ENCODE measurements at places on chromosomes 5 and 9.

- no peak for DNase-seq
These were observed 199.4 kb downstream of the GAPVD1 start for GRCh38 chr9:125460883-125461635.

- no peak for DNase-seq
These were observed 206.2 kb upstream of the CDH10 start for GRCh38 chr5:24850926-24851486.

DNA sequence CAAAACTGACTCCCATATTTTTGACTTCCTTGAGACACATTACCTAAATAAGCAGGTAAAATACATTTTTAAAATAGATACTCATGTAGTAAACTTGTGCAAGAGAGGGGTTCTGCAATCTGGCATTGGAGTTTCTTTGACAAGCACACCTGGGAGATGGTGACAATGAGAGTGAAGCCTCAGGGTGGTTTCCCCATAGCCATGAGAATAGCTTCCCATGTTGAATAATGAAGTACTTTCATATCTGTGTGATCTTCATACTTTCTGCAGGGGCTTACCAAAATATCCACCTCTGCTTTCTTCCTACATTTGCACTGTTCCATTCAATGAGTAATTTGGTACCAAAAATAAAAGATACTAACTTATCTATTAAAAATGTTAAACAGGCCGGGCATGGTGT is 44.7 kb upstream of the VCAN start:
- DNase-seq, result no peak

DNA sequence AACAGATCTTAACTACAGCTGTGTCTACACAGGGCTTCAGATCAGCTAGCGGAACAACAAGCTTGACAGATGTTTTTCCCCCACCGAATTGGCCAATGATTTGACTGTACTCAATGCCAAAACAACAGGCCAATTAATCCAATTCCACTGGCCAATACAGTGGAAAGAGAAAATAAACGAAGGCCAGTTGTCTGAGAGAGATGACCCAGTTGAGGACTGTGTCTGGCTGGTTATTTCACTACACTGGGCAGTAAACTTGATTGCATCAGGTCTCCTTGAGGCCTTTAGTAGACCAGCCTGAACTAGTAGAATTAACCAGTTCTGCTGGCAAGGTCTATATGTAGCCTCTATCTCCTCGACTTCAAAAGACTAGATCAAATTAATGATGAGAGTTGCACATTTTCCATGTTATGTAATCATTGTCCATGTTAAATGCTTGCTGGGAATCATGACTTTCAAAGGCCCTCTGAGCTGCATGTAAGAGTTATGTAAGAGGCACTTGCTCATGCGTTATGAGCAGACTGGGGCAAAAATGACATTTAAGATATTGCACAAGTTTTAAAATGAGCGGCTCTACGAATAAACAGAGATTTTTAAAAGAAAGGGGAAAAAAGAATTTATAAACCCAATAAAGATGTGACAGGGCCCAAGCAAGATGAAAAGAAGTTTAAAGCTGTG is 28.3 kb downstream of the SMIM23 start:
- DNase-seq, result no peak

- DNase-seq, result no peak
These were observed 8.3 kb upstream of the CXXC5 start for GRCh38 chr5:139639619-139640380.

- DNase-seq, result no peak
These were observed 608.1 kb downstream of the PDE4D start for GRCh38 chr5:59285300-59286016.

DNA sequence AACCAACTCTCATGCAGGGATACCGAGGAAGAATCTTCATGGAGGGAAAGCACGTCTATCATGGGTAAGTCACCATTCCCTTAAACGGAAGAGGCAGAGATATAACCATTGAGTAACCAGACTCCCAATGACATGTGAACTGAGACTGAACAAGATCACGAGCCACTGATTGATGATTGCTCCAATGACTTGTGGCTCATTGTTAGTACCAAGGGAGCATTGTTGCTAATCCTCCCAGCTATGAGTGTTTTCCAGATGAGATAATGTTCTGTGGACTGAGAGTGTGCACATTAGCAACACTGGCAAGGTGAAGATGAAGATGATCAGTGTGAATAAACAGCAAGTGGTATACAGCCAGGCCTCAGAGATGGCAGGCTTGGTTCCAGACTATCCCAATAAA is 219.2 kb upstream of the MAP3K1 start:
- DNase-seq, result no peak

- no peak for DNase-seq
These were observed 125.4 kb downstream of the MED27 start for GRCh38 chr9:131954299-131954698.

DNA sequence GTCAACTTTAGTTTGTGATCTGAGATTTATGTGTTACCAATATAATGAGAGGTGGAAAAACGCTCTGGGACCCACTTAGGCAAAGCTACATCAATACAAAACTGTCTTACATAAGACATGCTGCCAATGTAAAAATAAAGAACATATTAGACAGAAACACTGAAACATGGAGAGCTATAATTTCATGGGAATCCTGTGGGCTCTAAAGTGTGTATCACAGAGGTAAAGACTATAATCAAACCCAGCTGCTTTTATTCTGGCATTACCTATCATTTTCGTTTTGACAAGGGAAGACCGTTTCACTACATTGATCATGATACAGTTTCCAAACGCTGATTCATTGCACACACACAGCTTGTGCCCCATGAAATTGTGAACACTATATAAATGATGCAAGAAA is 400.5 kb upstream of the TUSC1 start:
- DNase-seq, result no peak

- no peak for DNase-seq
These were observed 354.1 kb upstream of the RFX3 start for GRCh38 chr9:3879726-3880505.

DNA sequence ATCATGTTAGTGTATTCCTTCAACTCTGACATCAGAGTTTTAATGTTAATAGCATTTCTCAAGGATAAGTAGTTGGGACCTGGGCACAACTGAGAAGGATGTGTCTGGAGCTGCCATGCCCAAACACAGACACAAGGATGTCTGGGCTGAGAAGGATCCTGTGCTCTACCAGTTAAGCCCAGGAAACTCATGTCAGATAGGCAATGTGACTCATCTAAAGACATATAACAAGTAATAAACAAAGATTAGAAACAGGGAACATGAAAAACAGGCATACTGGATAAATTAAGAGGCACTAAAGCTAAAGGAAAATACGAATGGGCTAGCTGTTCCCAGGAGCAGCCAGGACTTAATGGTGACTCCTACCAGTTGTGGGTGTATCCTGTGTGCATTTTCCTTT is 9.1 kb upstream of the EGFLAM start:
- no peak for DNase-seq

- DNase-seq, result no peak
These were observed 1.6 kb upstream of the TNPO1 start for GRCh38 chr5:72814864-72815263.

DNA sequence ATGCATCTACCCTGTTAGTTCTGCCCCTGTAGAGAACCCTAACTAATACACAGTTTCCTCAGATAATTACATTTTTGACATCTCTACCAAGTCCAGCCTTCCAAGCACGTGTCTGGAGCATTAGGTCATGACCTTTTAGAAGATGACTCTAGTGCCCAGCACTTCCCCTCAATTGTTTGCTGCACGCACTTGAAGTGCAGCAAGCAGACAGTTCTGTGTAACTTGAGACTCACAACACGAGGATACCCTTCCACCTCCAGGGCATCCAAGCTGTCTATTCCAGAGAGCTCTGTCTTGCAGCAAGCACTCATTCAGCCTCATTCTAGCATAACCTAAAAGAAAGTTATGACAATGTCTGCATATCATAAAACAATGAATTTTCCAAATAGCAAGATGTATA is 1410.5 kb upstream of the CDH18 start:
- DNase-seq, result no peak

GRCh38 chr5:168879929-168880328 is 300.8 kb upstream of the PANK3 start:
- DNase-seq, result no peak

- DNase-seq, result no peak
These were observed 74.7 kb upstream of the UNC5A start for GRCh38 chr5:176735383-176736265.

- peak; percentile 58 for DNase-seq
These were observed 242.1 kb upstream of the NUDT12 start for GRCh38 chr5:103804711-103805110.

Measured in AG04449 (cell line).